Germinal center (tissue), 1 donor: ENCODE measurements at places on chromosomes 3 and 15.

- no peak for DNase-seq
These were observed 56.4 kb upstream of the ETV5 start for GRCh38 chr3:186165331-186165730.

DNA sequence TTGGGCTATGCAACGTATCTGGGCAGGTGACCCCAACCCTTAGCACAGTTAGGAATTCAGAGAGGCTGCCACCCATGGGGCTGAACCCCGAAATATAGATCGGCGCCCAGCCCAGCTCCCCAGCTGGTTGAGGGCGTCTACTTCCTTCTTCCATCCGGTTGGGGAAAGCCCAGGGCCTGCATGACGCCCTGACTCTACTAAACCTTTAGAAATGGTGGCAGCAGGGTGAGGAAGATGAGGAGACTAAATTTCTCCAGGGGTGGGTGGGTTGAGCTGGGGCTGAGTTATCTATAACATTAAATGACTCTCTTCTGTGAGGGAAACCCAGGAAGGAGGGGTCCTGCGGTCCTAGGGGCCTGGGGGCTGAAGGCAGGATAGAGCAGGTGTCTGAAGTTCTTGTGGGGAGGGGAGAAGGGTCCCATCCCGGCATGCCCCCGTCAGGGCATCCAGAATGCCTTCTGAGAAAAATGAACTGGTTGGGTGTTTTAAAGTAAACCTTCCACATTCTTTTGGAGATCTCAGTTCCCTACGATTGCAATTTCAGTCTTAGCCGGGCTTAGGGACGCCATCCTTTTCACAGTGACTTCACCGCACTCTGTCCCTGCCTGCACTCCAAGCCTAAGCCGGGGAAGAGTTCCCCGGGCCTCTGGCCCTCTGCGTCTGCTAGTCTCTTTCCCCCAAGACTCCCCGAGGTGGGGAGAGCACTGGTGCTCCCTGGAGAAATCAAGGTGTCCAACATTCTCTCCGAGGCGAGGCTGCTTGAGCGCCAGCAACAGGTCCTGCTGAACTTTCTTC, 28.5 kb downstream of the NR2F2 start:
- no peak for DNase-seq

DNA sequence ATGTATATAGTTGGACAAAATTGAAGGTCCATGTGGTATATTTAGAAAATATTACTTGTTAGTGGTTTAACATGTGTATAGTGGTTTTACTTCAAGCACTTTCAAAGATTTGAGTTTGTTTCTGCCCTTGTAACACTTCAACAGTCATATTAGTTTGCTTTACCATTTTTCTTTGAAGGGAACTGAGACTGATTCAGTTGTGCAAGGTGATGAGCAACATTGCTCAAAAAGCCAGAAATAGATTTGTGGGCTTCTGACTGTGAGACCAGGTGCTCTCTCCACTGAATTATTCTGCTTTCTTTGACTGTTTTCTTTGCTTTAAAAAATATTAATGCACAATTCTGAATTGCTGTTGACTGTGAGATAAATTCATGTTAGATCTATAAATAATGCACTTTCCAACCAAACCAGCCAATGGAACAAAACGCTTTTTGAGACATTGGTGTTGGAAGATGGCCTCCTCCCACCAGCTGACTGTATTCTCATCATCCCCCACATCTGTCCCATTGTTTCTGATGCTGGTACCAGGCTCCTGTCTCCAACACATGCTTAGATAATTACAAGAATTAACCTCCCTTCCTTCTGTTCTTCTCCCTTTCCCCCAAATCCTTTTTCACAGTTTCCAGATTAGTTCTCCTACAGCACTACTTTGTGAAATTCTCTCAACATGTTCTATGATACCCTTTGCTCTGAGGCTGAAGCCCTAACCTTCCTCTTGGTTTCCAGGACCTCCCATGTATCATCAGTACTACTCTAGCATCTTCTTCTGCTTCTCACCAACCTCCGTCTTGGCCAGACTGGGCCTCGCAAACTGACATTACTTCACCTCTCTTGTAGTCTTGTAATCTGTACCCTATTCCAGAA, 27.9 kb downstream of the PLCL2 start:
- peak; percentile 38 for DNase-seq

GRCh38 chr3:15903164-15903563, 105.4 kb upstream of the ANKRD28 start:
- DNase-seq = no peak

DNA sequence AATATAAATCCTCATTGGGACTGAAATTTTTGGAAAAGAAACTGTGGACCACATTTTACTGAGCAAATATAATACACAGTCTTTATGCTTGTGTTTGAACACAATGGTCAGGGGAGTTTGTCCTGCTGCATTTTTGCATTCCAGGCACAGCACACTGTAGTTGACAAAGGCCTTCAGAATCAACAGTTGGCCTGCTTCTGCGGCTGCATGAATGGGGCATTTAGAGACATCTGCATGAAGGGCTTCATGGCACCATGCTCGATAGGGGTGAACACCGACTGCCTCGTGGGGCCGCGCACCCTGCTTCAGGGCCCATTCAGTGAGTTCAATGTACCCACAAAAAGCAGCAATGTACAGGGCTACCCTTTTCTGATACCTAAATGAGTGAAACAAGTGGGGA, 15.4 kb upstream of the COMMD2 start:
- DNase-seq = no peak

DNA sequence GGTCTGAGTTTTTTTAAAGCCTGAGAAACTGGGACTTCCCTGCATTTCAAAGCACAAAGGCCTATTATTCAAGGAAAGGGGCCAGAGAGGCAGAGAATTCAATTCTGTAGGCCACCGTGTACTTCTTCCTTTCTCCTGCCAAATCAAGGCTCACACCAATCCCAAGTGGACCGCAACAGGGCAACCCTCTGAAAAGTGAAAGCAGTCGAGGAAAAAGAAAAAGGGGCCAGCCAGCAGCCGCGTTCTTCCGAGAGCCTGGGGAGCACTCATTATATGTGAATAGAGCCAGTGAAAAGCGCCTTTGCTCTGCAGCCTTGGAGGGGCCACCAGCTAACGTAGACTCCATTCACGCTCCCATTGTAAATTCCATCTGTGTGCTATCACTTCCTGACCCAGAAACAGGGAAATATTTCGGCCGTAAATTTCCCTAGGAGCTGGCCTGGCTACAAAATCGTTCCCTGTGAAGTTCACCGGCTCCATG, 45.9 kb upstream of the THUMPD3 start:
- no peak for DNase-seq

GRCh38 chr3:124243177-124243859, 251.4 kb upstream of the ROPN1 start:
- DNase-seq = no peak

- no peak for DNase-seq
These were observed 400.0 kb upstream of the C2CD4B start for GRCh38 chr15:62564886-62565633.

- DNase-seq = no peak
These were observed 276.3 kb downstream of the ERC2 start for GRCh38 chr3:56192001-56192400.

- DNase-seq = no peak
These were observed 48.9 kb downstream of the CYP11A1 start for GRCh38 chr15:74318376-74319137.

- no peak for DNase-seq
These were observed 55.9 kb upstream of the PHLDB2 start for GRCh38 chr3:111803123-111803593.

- no peak for DNase-seq
These were observed 342.1 kb downstream of the OCA2 start for GRCh38 chr15:27757052-27757451.

GRCh38 chr15:77603611-77604336, 28.9 kb downstream of the LINGO1 start:
- DNase-seq = no peak

DNA sequence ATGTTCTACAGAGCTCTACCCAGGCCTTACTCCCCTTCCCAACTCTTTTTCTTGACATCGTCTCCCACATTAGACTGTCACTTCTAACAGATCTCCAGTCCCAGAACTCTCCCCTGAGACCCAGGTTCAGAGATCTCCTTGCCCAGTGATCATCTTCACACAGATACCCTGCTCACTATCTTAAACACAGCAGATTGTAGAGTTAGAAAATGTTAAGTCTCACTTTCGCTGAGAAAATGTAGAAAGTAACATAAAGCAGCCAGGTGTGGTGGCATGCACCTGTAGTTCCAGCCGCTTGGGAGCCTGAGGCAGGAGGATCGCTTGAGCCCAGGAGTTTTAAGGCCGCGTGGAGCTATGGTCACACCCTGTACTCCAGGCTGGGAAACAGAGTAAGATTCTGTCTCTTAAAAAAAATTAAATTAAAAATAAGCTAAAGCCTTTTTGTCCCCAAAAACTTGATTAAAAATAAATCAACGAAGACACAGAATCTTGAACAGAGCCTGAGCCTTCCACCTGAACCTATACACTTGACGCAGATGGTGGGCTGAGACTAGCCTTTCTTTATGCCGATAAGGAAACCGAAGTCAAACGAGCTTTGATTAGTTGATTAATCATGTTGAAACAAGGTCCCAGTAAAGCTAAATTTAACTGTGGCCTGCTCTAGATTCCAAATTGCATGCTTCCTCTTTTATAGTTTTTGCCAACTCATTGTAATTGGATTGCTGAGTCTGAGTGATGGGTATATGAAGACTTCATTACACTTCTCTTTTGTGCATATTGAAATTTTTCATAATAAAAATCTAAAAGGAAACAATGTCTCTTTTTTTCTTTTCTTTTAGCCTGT, 31.3 kb upstream of the BLM start:
- DNase-seq = no peak

- DNase-seq = no peak
These were observed 58.3 kb downstream of the RBPMS2 start for GRCh38 chr15:64717130-64717529.

DNA sequence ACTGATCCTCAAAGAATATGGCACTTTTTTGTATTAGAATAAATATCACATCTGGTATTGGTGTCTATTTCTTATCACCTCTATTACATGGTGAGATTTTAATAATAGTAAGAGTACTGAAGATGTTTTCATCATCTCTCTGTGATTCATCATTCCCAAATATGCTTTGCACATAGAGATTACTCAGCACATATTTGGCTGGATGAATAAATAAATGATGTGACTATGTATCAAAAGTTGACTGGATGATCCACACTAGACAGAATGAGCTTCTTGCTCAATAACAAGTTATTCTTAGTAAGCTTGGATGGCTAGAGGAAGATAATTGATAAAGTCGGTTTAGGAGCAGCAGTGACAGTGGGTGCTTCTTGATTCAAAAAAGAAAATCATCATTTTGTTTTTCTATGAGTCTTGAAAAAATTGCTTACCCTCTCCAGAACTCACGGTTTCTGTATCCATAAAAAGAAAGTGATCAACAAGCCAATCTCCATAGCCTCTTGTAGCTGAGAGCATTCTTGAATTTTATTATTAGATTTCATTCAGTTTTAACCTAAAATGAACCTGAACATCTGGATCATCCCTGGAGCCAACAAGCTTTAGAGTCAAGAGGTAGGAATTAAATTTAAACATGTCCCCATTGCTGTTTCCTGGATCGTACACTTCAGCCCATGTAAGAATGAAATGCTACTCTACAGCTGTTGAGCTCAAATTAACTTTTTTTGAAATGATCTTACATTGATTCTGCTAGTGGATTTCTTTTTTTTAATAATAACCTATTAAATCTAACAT, 104.8 kb upstream of the OSTN start:
- DNase-seq = no peak

DNA sequence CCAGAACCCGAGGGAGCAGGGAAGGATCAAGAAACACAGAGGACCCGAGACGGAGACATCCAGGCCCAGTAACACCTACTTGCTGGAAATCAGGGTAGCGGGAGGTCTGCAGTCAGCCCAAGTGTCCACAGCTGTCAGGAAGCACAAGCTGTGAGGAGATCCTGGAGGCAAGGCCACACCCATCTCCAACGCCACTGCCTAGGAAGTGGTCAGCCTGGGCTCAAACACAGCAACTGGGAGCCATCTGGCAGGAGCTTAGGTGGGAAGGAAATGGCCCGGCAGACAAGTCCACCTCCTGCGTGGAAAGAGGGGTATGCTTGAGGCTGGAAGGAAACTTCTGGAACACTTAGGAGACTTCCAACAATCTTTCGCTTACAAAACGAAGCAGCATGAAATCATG, 407.1 kb downstream of the VPS13C start:
- no peak for DNase-seq
